ENCODE measurements at places on chromosomes 7 and 10.

DNA sequence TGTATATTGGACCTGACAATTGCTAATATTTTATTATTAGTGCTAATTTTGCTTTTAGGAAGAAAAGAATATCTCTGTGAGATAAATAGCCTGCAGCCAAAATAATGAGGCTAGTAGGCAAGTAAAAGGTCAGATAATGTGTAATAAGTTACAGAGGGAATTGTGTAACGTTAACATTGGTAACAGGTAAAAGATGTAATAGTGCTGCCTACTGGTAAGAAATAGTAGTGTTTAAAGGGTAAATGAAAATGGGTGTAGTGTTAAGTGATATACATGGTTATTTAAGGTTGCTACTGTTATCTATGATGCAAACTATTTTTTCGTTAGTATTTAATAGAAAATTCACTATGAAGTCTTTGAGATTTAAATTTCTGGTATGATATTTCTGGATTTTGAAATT lies 9.2 kb upstream of the FOXP2 start:
- no peak for DNase-seq

GRCh38 chr10:121818599-121818998 lies 109.2 kb downstream of the ATE1 start:
- DNase-seq, result no peak

DNA sequence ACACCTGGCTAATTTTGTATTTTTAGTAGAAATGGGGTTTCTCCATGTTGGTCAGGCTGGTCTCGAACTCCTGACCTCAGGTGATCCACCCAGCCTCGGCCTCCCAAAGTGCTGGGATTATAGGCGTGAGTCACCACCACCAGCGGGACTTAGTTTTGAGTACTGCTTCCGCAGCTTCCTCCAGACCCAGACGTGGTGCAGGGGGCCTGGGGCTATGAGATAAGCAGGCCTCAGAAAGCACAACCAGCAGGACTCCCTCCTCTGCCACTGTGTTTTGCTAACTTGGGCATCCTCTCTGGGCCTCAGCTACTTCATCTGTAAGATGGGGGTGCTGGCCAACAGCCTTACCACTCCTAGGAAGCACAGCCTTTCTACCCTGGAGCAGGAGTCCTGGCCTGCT lies 37.8 kb downstream of the GOLGA7B start:
- DNase-seq, result peak; percentile 34

- no peak for DNase-seq
Observed at GRCh38 chr10:44947371-44948152, 12.0 kb upstream of the RASSF4 start.

- no peak for DNase-seq
Observed at GRCh38 chr10:35946556-35946955, 304.5 kb upstream of the FZD8 start.

- DNase-seq, result no peak
Observed at GRCh38 chr10:132162021-132162531, 24.7 kb upstream of the DPYSL4 start.

GRCh38 chr7:29574659-29575058 lies 11.0 kb downstream of the PRR15 start:
- DNase-seq, result no peak

DNA sequence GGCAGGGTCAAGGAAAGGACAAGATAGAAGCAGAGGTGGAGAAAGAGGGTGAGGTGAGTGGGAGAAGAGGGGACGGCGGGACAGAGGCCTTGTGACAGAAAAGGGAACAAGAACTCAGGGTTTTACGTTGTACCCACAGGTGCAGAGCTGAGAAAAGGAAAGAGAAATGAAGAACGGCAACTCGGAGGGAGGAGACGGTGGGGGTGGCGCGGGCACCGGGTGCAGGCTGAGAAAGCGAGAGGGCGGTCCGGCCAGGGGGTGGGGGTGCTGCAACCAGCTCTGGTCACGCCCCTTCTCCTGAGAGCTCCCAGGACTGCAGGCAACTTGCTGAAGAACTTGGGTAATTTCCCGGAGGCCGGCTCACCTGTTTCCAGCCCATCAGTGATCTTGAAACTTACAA lies 65.3 kb downstream of the CARD11 start:
- DNase-seq, result no peak

DNA sequence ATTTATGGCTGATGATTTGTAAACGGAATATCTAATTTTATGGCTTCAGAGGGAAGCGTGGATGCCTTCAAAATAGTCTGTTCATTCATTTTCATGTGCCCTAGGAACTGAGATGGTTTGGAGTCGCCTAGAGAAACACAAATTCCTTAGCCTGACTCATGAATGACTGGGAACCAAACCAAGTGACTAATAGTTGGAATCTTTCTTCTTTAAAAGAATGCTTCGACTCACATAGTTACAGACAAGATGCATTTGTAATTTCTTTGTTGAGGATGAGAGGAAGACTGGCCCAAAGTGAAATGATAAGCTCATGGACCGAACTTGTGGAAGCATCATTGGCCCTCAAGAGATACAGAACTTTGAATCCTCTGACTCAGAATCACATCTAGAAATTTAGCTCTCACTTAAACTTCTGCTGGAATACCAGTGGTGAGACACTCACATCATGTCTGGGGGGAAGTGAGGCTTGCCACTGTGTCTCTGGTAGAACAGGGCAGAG lies 1107.2 kb downstream of the NRG3 start:
- DNase-seq, result no peak

DNA sequence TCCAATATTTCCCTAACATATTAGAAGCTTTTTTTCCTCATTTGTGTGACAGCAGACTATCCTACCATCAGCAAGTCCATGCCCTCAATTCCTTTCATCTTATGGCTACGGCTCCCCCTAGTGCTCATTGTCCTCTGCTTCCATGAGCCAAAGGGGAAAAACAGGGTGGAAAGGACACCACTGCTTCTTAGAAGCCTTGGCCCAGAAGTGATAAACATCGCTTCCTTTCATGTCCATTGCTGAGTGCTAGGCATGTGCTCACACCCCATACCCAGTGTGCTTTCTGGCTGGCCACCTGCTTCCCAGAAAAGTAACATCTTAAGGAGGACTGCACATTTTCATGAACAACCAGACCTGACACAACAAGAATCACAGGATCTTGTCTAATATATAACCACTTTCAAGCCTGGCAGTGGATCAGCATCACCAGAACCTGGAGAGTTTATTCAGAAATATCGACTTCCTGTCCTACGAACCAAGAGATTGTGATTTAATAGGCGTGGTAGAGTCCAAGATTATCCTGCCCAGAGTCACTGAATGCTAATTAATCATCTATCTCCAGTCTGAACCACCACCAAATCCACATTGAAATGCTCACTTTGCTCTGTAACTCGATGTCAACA lies 650.5 kb upstream of the SORCS1 start:
- DNase-seq, result peak; percentile 30

GRCh38 chr10:65500716-65501115 lies 1425.1 kb upstream of the LRRTM3 start:
- no peak for DNase-seq

- DNase-seq, result no peak
Observed at GRCh38 chr7:118219157-118219512, 5.4 kb upstream of the ANKRD7 start.

DNA sequence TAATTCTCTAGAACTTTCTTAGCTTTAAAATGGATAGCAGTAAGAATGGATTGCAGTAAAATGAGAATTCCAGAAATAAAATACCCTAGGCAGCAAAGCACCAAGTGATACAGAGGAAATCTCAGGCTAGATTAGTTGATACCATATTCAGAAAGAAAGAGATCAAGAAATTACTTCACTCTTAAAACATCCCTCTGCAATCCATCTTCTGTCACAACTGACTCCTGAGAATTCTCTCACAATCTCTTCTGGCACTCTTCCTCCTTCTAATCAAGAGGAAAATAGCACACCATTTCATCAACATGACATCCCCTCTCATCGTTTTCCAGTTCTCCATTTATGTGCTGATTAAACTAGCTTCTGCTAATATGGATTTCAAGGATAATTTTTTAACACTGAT lies 42.2 kb upstream of the LAMB1 start:
- DNase-seq, result no peak

- no peak for DNase-seq
Observed at GRCh38 chr10:107546284-107546683, 381.8 kb upstream of the SORCS1 start.

- DNase-seq, result no peak
Observed at GRCh38 chr10:18501198-18501597, 150.2 kb downstream of the NSUN6 start.

- DNase-seq, result no peak
Observed at GRCh38 chr10:89669985-89670384, 24.9 kb upstream of the PANK1 start.

DNA sequence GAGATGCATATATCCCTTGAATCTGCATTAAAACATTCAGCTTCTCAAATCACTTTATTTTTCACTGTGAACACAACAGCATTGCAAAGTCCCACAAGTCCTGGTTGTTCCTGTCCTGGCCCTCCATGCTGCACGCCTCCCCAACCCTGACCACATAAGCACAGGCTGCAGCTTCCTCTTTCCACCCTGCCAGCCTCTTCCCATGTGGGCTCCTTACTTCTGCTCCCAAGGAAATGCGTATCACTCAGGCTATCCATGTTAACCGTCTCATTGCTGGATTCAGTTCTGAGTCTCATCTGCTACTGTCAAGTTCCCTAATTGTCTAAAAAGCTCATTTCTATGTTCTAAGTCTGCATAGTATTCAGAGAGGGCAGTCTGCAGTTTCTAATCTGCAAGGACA lies 89.7 kb upstream of the ZPBP start:
- peak; percentile 62 for DNase-seq

- DNase-seq, result peak; percentile 86
Observed at GRCh38 chr7:132430861-132431822, 145.1 kb downstream of the PLXNA4 start.

- no peak for DNase-seq
Observed at GRCh38 chr7:134770676-134771075, 8.8 kb upstream of the CALD1 start.

DNA sequence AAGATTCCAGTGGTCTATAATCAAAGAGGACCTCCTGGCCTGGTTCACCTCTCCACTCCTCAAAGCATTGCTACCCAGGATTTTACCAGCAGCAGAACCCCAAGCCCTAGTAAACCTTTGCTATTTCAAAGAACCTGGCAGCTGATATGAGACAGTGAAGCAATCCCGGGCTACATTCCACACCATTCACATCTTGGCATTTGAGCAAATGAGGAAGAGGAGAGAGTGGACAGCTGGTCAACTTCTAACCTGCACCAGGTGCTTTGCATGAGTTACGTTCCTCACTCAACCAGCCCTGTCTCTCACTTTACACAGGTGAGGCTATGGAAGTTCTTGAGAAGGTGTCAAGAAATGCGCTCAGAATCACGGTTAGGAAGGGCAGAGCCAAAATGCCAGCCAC lies 1.1 kb downstream of the CCDC3 start:
- no peak for DNase-seq

DNA sequence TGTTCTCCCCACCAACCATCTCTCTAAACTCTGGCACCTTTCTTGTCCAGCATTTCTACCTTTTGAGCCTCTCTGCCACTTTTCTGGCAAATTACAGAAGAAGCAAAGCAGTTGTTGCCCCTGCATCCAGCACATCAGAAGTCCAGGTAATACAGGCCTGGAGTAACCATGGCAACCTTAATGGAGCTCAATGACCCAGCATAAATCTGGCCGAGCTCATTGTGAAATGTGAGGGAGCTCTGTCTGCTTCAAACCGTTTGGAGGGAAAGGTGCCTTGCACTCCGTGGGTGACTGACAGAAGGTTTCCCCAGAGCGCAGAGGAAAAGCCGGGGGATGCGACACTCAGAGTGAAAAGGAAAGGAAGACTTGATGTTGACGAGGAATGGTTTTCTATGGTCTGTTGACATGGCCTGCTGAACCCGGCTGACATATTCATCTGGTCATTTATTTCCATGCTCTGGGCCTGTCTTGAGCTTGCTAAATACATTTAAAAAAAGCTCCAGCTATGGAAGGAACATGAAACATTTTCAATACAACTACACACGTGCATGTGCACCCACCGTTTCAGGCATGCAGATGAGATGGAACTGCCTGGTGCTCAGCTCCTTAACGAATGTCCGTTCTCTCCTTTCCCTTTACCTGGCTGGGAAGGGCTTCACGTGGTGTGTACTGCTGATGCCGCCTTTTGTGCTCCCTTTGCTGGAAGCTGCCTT lies 74.9 kb downstream of the ADRA2A start:
- DNase-seq, result no peak

- DNase-seq, result no peak
Observed at GRCh38 chr7:132630834-132631233, 54.6 kb upstream of the PLXNA4 start.

GRCh38 chr7:145169908-145170307 lies 334.1 kb upstream of the TPK1 start:
- no peak for DNase-seq

DNA sequence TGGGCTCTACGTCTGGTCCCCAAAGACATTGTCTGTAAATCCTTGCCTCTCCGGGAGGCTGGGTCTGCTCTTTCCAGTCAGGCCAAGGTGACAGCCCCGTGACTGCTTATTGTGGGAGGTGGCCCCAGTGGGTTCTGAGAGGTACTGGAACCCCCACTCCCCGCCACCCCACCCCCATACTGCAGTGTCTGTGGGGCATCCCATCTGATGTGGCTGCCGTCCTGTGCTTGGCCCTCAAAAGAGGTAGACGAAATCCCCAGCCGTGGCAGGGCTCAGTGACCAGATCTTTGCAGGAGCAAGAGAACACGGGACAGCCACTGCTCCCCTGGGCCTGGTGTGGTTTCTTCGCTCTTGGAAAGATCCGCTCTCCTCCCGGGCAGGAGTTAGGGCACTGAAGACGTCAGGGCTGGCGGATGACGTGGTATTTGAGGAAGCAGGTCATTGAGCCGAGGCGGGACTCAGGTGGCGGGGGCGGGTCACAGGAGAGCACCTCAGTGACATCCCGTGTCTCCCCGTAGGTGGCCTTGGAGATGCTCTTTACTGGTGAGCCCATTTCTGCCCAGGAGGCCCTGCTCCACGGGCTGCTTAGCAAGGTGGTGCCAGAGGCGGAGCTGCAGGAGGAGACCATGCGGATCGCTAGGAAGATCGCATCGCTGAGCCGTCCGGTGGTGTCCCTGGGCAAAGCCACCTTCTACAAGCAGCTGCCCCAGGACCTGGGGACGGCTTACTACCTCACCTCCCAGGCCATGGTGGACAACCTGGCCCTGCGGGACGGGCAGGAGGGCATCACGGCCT lies 20.7 kb downstream of the ECHDC3 start:
- no peak for DNase-seq

DNA sequence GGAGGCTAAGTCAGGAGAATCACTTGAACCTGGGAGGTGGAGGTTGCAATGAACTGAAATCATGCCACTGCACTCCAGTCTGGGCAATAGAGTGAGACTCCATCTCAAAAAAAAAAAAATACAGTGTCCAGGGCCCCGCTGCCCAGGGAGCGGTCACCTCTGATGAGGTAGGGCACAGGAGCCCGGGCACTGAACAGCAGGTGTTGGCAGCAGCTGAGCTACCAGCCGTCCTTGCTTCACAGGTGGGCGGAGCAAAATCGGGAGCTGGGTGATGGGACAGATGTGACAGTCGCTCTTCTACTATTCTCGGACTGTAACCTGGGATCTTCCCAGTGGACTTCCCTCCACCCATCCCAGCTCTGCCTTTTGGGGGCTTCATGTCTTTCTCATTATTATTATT lies 49.4 kb downstream of the GTF2IRD1 start:
- DNase-seq, result no peak
